Islet precursor cell (in vitro differentiated cells): ENCODE measurements at places on chromosomes 3 and 15.
A peak's percentile ranks its signal among the peaks of the same experiment; 100 is the strongest.

DNA sequence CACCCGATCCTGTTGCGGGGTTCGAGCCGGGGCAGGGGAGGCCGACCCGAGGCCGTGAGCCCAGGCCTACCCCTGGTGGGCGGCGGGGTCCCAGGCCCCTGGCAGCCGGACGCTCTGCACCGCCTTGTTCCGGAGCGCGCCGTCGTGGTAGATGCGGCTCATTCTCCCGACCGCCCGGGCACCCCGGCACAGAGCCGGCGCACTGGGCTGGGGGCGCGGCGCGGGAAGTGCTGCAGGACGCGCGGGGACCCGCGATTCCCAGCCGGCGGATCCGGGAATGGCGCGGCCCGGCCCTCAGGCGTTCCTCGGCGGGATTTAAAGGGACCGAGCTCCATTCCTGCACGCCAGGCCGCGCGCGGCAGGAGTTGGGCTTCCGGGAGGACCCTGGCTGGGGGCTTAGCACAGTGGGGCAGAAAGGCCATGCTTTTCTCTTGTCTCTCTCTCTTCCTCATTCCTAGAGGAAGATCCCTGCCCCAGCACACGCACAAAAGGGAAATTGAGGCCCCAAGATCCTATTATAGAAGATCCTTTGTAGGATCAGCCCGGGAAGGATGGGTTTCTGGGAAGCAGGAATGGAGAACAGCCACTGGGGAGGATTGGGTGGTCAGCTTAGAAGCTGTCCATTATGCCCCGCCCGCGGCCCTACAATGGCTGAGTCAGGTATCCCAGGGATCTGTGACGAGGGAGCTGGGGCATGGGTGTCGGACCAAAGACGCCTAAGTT lies at the start of gene ARPIN:
ARPIN (minus strand) TSS at position 279 of the 723 bp plus-strand sequence; CDS start at position 162, 117 bp downstream.
- DNase-seq, result peak; percentile 80

GRCh38 chr3:102761766-102762165 lies 327.0 kb downstream of the ZPLD1 start:
- no peak for DNase-seq

- DNase-seq, result no peak
Observed at GRCh38 chr3:78285032-78285728, 1245.3 kb downstream of the ROBO2 start.

GRCh38 chr3:7489417-7489816 lies 628.5 kb downstream of the GRM7 start:
- no peak for DNase-seq

DNA sequence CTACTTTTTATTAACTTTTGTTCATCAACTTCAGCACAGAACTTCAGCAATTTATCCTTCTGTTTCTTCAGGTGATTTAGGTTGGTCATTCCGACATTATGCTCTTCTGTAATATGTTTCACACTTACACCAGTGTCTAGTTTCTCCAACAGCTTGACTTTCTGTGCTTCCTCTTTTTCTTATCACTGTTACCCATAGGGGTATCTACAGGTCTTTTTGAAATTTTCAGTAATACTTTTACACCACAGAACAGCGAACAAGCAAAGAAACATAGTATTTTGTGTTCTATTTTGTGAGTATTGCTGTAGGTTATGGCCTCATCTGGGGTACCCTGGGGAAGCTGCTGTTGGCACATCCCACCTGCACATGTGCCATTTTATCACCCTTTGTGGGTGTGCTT lies 260.7 kb downstream of the NSUN3 start:
- no peak for DNase-seq

DNA sequence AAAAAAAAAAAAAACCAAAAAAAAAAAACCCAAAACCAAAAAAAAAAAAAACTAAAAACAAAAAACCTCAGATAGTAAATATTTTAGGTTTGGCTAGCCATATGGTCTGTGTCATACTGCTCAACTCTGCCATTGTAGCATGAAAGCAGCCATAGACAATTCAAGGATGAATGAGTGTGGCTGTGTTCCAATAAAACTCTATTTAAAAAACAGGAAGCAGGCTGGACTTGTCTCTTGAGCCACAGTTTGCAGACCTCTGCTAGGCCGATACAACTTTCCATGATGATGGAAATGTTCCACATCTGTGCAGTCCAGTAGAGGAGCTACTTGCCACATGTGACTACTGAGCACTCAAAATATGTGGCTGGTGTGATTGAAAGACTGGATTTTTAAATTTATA lies 11.1 kb downstream of the EFCAB12 start:
- DNase-seq, result no peak

DNA sequence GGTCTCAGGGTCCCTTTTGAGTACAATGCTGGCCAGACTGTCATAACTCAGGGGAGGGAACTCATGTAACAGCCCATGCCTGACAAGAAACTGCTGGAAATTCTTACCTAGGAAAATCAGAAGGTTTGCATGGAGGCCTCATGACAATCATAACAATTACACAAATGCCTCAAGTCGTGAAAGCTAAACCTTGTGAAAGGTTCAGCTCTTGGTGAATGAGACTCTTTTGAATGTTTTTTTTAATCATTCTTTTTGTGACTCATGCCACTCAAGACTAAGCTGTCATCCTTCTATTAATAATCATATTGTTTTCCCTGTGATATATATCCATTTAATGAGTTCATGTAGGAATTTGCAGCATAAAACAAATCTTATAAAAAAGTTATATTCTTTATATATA lies 61.4 kb upstream of the LEKR1 start:
- no peak for DNase-seq

- no peak for DNase-seq
Observed at GRCh38 chr3:131610174-131610573, 107.4 kb upstream of the MRPL3 start.

- DNase-seq, result no peak
Observed at GRCh38 chr3:100523050-100523760, 30.8 kb downstream of the TMEM45A start.

DNA sequence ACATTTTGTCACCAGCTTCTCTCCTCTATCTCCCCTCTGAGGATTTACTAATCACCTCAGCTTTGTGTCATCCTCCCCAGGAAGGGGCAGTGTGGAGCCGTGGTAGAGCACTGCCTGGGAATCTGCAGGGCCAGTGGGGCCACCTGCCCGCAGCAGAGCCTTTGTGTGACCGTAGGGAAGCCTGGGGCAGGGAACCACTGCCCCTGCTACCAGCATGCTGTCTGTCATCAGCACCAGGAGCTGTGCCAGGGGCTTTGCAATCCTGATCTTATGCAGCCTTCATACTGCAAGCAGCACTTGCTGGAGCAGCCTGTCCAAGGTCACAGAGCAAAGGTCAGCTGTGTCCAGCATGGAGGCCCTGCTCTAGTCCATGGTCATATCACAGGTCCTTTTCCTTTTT lies 170.2 kb upstream of the IL12A start:
- DNase-seq, result peak; percentile 74
